ENCODE measurements at places on chromosomes 5 and 9.
A peak's percentile ranks its signal among the peaks of the same experiment; 100 is the strongest.

- DNase-seq = no peak
These were observed 161.1 kb downstream of the EPB41L4A start for GRCh38 chr5:112257976-112258375.

DNA sequence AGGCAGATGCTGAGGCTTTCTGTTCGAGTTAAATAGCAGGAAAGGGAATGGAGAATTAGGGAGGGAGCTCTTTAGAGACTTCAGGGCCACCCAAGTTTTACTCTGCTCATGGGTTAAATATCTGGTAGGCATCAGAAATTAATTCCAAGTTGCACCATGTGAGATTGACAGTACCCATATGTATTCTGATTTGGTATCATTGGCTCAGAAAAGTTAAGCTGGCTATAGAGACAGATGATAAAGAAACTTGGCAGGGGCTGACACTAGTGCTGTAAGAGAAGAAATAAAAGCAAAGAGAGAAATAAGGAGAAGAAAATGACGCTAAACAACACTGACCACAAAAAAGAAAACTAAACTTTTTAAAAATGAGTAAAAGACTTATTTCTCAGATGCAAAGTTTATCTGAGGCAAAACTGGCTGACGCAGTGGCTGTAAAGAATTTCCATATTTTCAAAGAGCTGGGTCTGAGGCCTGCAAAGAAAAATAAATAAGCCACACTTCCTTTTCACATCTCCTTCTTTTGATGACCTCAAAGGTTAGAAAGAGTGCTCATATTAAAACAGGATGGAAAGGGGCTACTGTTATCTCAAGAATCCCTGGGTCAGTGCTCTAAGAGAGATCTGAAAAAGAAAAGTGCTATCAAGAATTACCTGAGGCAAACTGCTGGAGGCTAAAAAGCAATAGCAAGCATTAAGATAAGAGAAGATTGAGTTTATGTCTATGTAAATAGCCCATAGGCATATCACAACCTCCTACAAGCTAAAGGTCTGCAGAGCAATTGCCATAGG is 399.0 kb upstream of the MEF2C start:
- DNase-seq = no peak

DNA sequence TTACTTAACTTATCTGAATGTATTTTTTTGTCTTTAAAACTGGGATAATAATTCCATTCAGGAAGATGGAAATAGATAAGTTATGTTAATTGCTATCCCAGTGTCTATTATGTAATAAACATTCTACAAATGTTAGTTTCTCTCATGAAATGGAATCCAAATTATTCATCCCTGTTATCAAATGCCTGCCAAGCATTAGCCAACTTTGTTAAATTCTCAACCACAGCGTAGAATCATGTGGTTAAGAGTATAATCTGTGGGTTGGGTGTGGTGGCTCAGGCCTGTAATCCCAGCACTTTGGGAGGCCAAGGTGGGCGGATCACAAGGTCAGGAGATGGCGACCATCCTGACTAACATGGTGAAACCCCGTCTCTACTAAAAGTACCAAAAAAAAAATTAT is 912.9 kb upstream of the SEMA6A start:
- no peak for DNase-seq

GRCh38 chr5:14445576-14446290 is 135.9 kb upstream of the OTULINL start:
- DNase-seq = peak; percentile 85

DNA sequence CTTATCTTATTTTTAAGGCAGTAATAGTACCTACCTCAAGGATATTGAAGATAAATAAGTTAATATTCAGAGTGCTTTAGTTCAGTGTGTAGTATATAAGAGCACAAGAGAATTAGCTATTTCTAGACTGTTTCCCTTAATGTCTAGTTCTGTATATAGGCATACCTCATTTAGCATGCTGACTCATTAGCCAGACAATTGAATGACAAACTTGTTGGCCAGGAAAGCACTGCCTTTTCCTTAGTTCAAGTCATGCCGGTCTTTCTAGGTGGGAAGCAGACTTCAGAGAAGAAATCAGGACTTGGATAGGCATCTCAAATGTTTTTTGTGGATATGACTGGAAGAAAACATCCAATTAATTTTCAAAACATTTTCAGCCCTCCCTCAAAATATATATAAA is 3.2 kb upstream of the FBXO4 start:
- DNase-seq = no peak

GRCh38 chr5:58940446-58940845 is 357.6 kb downstream of the RAB3C start:
- DNase-seq = no peak

DNA sequence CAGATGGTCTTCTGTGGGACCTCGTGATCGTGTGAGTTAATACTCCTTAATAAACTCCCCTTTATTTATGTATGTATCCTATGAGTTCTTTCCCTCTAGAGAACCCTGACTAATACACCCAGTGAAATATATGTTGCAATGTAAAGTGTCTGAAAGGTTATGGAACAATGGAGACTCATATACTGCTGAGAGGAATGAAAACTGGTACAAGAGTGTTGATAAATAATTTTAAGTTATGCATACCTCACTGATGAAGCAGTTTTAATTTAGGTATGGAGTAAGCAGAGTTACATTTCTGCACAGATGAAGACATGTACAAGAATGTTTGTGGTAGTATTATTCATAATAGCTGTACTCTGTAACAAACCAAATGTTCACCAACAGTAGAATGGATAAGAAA is 438.3 kb downstream of the TAF11L14 start:
- no peak for DNase-seq

DNA sequence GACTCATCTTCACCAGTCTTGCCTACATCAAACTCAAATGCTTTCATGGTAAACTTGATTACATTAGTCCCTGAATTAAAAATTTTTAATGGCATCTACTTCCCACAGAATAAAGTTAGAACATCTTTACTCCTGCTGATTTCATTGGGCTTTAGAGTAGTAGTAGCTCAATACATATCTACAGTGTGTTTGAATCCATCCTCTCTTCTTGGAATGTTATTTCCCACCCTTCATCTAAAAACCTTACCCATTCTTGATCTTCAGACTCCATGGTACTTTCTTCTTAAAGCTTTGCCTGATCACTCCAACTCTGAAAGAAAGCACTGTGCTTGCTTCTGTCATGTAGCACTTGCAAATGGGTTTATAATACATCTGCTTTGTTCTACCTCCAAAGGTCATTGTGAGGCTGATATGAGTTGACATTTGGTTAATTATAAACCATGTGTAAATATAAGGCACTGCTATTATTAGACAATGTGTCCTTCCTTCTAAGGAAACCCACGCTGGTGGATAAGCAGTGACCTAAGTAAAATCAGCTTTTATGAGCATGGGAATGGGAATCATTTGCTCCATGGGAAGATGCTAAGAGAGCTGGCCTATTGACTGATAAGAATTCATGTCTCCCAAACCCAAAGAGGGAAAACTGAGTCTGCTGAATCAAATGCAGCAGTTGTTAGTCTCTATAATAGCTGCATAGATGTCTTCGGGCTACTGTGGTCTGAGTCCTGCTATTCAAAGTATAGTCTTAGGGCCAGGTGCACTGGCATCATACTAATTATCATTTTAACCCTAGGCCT is 7.5 kb upstream of the PRLR start:
- no peak for DNase-seq

DNA sequence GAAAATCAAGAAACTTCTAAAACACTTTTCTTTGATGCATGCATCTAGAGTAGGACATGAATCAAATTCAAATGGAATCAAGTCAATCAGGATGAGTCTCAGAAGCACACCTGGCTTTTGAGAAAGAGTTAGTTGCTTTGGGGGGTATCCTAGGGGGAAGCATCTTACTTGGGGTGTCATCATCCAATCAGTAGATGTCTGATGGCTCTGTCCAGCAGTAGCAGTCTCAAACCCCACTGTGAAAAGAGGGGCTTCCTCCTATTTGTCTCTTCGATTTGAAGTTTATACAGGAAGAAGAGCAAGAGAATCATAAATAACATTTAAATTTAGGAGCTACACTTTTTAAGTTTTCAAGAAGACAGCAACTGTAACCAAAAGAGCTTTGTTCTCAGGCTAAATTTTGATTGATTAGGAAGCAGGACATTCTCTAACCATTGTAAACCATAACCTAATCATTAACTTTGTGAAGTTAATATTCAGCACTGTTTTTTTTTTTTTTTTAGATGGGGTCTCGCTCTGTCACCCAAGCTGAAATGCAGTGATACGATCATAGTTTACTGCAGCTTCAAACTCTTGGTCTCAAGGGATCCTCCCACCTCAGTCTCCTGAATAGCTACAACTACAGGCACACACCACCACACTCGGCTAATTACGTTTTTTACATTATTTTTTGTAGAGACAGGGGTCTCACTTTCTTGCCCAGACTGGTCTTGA is 614.7 kb downstream of the CSNK1G3 start:
- DNase-seq = no peak

DNA sequence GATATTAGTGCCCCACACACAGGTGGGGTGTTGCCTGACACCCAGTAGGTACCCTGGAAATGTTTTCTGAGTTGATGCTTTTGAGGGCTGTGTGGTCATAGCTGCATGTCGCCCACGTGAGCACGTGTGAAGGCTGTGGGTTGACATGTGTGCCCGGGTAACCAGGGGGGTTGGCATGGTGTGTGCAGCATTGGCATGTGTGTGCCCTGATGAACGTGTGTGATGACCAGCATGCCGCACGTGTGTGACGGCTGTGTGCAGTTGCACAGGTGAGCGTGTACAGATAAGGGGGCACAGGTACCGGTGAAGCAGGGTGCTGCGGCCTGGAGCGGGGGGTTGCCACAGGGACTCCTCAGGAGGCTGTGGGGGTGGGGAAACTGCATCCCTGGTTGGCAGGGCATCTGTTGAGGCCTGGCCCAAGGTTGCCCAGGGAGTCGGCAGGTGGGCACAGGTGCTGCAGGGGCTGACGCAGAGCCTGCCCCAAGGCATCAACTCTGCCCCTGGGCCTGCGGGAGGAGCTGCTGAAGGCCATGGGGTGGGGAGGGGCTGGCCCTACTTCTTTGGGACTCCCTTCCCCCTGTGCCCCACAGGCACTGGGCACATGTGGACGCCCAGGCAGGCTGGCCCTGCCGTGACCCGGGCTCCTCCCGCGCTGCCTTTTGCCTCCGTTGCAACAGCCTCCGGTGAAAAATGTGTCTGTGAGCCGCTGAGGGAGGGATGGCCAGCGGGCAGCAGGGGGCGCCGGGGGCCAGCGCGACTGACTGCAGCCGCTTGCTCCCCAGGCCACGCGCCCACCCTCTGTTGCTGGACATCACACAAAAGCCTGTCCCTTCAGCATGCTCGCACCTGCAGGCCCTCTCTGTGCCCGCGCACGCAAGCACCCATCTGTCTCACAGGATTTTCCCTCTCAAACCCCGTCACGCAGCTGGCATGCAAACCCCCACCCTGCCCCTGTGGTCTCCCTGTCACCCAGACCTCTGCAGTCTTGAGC is 2.2 kb downstream of the UNC5A start:
- DNase-seq = no peak

GRCh38 chr9:2593744-2594143 is 27.8 kb upstream of the VLDLR start:
- no peak for DNase-seq

- no peak for DNase-seq
These were observed 116.9 kb downstream of the ARRDC3 start for GRCh38 chr5:91266184-91266705.

- DNase-seq = no peak
These were observed 154.5 kb downstream of the NR3C1 start for GRCh38 chr5:143248822-143249579.

DNA sequence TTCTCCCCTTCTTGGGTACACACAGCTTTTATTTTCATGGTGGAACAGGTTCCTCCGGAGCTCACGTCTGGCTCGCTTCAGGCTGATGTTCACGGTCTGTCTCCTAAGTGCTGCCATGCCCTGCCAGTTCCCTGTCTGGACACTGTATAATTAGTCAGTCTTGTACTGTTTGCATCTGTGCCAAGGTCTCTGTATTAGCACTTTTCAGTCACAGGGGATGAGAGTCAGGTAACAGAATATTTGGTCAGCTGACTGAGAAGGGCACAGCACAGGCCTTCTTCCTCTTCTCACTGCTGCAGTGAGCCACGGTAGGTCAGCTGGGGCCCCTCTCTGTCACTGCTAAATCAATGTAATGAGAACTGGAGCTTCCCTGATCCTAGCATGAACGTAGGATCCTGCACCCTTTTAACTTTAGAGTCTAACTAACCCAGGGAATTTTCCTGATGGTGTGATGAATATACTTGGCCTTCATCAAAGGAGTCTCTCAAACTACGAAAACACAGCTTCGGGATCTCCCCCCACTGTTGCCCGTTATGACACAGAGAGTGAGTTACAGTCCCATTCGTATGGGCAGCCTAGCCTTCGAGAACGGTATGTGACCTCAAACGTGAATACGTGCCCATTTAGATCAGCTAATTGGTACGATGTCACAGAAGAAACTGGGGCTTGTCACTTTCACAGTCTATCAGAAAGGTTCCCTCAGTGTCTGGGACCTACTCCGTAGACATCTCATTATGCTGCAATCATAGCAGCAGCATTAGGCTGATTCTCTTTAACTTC is 354.1 kb upstream of the RFX3 start:
- peak; percentile 88 for DNase-seq

DNA sequence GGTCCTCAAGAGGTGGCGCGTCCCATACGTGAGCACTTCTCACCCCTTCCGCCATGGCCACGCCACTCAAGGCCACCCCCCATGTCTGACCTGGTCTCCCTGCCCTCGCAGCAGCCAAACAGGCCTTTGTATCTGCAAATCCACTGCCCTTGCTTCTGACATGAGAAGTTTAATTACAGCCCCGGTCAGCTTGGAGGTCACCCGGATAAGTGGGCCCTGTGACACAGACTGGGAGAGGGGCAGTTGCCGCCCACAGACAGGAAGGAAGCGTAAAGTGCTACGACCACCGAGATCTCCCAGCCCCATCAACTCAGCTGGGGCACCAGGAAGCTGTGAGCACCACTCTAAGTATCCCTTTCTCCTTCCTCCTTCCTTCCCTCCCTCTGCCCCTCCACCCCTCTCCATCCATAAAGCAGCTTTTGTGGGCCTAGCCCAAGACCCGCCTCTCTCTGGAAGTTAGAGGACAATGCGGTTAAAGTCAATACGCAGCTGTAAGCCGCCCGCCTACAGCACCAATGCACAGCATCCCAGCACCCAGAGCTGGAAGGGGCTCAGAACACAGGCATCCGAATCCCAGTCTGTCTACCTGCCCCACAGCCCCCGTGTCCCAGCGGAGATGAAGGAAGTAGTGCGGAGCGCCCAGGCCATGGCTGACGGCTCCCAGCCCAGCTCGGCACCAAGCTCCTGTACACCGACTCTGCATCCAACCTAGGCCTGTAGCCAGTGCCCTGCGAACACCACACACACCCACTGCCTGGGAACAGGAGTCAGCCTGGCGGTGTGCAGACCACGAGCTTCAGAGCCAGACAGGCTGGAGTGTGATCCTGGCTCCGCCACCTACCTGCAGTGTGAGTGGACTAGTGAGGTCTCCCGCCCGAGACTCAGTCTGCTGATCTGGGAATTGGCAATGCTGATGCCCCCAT is 44.8 kb upstream of the RNF130 start:
- no peak for DNase-seq

Data from NCI-H2081 (cell line).